Skin of body (tissue), 3 donors: ENCODE measurements at places on chromosomes 7 and 10.
A peak's percentile ranks its signal among the peaks of the same experiment; 100 is the strongest.

DNA sequence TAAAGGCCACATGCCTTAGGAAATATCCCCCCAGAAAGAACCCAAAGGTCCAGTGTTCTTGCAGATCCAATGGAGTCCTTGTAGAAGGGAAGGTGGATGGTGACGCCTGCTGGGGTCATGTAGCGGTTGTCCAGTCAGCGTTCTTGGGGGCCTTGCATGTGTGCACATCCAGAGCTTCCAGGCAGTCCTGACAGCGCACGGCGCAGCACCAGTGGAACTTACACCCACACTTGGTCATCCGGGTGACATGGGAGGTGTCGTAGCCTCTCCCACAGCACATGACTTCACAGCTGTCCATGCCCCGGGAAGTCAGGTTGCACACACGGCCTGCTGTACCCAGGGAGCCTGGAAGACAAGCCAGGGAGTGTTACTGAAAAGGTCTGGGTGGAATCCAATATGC is 44.8 kb downstream of the WNT2 start:
- no peak for DNase-seq

- peak; percentile 25 for DNase-seq
Observed at GRCh38 chr10:96370584-96371157, 11.9 kb upstream of the OPALIN start.

- no peak for DNase-seq
Observed at GRCh38 chr7:69922026-69922803, 323.9 kb downstream of the AUTS2 start.

DNA sequence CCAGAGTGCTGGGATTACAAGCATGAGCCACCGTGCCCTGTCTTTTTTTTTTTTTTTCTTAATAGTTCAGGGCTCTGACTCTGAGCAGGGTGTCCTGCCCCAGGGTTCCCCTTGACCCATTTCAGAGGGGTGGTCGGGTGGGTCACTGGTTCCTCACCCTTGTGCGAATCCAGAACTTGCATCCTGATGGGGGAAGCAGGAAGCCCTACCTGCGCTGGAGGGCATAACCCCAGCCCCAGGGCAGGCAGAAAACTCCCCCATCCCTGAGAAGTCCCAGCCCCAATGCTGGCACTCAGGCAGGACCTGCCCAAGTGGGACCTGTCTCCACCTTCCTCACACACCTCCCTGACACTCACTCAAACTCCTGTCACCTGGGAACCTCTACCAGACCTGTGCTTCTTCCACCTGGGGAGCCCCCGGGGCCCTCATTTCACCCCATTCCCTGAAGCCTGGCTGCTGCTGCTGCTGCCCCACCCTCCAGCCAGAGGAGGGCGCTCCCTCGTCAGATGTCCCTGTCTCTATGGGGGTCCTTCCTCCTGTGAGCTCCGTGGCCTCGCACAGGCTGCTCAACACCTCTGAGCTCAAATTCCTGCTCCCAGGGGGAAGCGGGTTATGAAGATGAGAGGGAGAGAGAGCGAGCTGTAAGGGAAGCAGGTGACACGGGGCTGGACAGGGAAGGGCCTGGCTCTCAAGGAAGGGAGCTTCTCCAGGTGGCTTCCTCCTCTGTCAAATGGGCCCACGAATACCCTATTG is 15.1 kb upstream of the ZNF273 start:
- DNase-seq: no peak
